ENCODE measurements at places on chromosomes 7 and 10. TPM values are rescaled to one million over a fixed set of nuclear protein-coding genes. Genes with fewer than 3 reads are reported as not detected.

GRCh38 chr10:77350711-77351119 lies 286.9 kb downstream of the KCNMA1 start:
- DNase-seq: peak; percentile 76

GRCh38 chr10:131824371-131825149 lies 76.2 kb upstream of the PPP2R2D start:
- no peak for DNase-seq

- DNase-seq: no peak
Measured at GRCh38 chr7:36288501-36288900, 101.2 kb upstream of the ANLN start.

LRWD1 gene
- polyA plus RNA-seq: 40.9 TPM

DNA sequence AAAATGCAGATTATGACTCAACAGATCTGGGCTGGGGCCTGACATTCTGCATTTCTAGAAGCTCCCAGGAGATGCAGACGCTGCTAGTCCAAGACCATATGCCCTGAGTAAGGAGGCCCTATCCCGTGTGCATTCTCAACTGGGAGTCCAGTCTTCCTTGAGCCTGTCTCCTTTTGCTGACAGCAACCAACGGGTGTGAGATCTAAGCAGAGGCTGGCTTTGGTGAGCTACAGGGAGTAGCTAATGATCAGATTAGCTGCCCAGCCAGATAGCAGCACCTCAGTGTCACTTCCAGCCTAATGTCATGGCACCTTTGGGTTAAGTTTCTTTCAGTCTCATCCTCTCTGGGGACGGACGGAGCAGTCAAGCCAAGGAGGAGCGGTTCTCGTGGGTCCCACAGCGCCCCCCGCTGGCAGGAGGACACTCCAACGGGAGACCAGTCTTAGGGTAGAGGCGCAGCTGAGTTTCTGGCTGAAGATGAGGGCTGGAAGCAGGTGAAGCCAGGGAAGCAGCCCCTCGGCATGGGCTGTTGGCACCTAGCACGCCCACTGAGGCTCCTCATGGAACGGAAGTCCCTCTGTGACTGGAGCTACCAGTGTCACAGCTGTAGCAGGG lies 154.0 kb downstream of the CCDC3 start:
- DNase-seq: no peak

AHCYL2 gene
- 22.9 TPM for polyA plus RNA-seq

Measured in psoas muscle (tissue), 8 donors.